ENCODE measurements at places on chromosomes 2 and 18.

GRCh38 chr2:224036731-224037361, 2.2 kb downstream of the SERPINE2 start:
- no peak for DNase-seq

GRCh38 chr2:223005496-223005895, 46.5 kb upstream of the KCNE4 start:
- no peak for DNase-seq

GRCh38 chr2:120654381-120655134, 81.1 kb upstream of the GLI2 start:
- no peak for DNase-seq

DNA sequence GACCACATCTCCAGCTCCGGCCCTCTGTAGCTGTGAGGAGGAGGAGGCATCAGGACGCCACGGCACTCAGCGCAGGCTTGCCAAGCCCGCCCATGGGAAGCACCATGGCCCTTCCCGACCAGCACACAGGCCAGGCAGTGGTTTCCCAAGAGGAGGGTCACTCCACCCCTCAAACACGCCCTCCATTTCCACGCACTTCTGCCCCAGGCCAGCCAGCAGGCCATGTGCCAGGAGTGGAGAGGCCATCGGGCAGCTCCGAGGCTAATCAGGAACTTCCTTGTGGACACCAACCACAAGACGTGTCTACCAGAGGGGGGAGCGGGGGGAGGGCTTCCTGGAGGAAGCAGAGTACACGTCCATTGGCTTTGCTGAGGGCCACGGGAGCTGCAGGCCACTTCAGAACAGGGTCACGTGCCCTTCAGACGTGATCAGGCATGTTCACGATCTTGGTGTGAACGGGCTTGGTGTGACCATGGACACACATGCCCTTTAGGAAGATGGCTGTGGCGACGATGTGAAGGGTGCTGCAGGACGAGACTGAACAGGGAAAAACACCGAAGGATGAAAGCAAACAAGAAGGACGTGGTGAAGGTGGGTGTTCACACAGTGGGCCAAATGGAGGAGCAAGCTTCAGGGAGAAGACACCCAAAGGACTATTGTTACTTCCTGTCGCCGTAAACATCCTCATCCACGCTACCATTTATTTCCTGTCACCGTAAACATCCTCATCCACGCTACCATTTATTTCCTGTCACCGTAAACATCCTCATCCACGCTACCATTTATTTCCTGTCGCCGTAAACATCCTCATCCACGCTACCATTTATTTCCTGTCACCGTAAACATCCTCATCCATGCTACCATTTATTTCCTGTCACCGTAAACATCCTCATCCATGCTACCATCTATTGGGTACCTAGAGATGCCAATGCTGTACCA, 6.5 kb upstream of the MTERF4 start:
- no peak for DNase-seq

DNA sequence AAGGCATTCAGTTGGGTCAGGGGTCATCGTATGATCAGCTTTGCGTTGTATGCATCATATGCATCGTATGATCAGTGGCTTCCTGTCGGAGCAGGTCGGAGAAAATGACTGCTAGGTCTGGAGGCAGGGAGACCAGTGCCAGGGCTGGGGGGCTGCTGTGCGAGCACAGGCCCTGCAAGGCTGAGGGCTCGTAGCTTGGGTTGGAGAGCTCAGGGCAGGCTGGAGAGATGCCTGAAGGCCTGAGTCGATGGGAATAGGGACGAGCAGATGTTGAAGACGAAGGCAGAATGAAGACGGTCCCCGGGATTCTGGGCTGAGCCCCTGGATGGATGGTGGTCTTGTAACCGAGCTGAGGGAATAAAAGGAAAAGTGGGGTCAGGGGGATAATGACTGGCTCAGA, 25.3 kb upstream of the ACKR3 start:
- no peak for DNase-seq

DNA sequence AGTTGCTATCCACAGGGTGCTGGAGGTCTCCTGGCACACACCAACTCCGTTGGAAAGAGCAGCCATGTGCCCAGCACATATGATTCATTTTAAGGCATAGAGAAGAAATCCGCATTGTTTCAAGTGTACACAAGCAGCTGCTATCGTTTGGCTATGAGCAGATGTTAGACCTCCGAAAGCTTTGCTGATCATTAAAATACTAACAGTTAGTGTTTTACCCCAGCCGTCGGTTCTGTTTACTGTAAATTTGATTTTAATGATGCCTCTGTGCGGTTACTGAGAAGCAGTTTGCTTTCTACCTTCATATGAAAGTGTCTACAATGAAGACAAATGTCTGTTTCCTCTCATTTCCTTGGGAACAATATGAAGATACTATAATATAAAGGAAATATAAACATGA, 154.9 kb downstream of the PTGR3 start:
- no peak for DNase-seq

DNA sequence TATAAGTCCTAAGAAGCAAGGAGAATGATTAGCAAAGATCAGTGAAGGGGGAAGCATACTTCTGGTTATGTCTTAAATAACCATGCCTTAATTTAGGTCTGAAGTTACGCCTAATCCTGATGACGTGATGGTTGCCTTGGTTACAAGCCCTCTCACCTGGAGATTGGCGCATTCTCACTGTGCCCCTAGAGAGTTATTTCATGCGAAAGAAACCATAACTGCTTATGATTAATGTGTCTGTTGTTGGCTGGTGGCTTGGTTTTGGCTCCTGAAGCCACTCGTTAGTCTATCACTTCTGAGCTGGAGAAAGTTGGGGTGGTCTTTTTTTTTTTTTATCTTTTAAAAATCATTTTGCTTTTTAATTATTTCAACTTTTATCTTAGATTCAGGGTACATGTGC, 47.0 kb downstream of the TNFRSF11A start:
- DNase-seq, result no peak

DNA sequence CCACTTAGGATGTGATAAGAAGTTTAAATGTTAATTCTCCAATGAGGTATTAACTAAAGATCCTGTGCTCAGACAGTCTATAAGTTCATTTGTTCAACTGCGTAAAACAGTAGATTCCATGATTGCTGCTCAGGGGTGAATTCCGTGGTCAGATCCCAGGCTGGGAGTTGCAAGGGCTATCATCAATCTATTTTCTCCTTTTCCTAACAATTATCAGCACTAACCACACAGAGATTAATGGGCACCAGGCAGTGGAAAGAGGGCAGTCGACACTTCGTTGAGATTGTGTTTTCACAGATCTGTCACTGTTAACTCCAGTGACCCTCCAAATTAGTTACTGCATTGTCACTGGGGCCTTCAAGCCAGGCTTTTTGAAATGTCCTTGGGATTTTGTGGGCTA, 154.1 kb upstream of the SPRED2 start:
- no peak for DNase-seq

DNA sequence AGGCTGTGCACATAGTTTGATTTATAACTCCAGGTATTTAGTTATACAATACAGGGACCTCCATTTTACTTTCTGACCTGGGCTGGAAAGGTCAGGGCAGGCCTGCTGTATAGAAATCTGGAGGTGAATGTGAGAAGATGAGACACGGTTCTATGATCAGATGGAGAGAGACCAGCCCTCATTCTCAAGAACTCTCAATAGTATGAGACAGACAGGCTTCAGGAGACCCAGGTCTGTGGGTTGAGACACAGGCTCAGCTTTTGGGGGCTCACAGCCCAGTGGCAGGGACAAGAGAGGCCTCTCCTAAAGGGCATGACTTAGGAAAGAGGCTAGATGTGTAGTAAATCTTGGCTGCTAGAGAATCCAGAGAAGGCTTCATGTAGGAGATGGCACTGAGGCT, 719 bp upstream of the ATP6V1B1 start:
- no peak for DNase-seq

GRCh38 chr2:157334335-157334734, 8.7 kb upstream of the ERMN start:
- DNase-seq, result no peak

DNA sequence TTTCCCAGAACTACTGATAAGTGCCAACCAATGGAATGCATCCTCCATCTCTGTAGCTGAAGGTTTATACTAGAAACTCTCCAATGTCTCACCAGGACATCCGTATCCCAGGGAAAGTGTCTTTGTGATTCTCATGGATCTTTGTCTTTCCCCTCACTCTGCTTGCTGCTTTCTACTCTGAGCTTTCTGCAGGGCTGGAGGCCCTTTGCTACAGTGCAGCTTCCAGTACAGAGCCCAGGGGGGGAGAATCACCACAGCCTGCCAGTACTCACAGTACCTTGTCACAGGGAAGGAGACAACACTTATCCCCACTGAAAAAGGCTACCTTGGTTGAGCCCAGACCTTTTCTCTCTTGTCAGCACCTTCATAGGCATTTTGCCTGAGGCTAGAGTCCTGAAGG, 627.0 kb downstream of the CNTNAP5 start:
- DNase-seq, result no peak

DNA sequence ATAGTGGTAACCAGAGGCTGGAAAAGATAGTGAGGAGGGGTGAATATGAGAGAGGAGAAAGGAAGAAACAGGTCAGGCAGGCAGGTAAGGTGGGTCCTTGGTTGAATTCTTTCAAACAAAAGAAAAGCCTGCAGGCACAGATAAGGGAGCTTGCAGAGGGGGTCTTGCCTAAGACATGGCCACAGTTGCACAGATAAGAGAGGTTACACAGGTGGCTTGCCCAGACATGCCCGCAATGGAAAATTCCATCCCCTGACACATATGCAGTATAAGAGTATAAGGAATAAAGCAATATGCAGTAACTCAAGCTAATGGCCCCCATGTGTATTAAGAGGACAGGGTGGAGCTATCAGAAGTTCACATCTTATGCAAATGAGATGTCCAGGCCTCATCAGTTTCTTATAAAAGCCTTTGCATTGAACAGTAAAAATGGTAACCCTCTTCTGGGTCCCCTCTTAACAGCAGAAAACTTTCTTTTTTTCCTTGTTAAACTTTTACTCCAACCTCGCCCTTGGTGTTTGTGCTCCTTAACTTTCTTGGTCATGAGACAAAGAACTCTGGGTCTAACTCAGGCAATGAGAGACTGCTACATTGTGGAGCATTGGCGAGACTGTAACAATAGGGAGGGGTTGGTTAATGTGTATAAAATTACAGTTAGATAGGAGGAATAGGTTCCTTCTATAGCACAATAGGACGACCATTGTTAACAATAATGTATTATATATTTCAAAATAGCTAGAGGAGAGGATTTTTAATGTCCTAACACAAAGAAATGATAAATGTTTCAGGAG, 764.6 kb downstream of the TSN start:
- no peak for DNase-seq

- DNase-seq, result no peak
Measured at GRCh38 chr2:144217853-144218633, 301.9 kb downstream of the ZEB2 start.

GRCh38 chr2:5803547-5803946, 111.4 kb downstream of the SOX11 start:
- DNase-seq, result no peak

DNA sequence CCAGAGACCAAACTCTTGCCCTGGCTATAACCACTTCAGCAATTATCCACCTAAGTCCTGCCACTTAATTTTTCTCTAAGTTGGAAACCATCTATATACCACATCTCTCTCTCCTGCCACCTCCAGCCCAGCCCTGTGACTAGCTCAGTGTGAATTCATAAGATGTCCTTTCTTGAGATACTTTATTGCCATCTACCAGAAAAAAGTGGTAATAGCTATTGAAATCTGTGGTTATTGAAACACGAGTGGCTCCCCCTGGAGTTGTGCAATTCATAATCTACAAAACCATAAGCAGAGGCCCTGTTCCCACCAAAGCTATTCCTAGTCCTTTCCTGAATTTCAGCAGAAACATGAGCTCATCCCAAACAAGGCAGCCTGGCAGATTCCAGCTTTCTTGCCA, 324.0 kb downstream of the TXNL1 start:
- DNase-seq, result no peak

- DNase-seq, result no peak
Measured at GRCh38 chr18:25516747-25517498, 165.0 kb upstream of the ZNF521 start.

DNA sequence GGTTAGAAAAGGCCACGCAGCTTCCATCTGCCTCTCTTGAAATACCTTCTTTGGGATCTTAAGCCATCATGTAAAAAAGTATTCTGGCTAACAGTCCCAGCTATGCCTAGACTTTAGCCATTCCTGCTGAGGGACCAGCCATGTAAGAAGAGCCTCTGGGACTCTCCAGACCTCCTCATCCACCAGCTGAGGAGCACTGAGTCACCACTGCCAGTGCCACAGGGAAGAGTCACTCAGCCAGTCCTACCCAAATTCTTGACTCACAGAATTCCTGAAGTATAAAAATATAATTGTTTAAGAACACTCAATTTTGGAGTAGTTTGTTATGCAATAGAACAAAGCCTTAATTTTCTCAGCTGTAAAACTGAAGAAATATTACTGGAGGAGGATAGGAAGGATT, 436.7 kb downstream of the ZEB2 start:
- DNase-seq, result no peak

- no peak for DNase-seq
Measured at GRCh38 chr2:173401716-173402326, 47.1 kb downstream of the CDCA7 start.

GRCh38 chr2:126704434-126705160, 48.6 kb downstream of the GYPC start:
- no peak for DNase-seq

DNA sequence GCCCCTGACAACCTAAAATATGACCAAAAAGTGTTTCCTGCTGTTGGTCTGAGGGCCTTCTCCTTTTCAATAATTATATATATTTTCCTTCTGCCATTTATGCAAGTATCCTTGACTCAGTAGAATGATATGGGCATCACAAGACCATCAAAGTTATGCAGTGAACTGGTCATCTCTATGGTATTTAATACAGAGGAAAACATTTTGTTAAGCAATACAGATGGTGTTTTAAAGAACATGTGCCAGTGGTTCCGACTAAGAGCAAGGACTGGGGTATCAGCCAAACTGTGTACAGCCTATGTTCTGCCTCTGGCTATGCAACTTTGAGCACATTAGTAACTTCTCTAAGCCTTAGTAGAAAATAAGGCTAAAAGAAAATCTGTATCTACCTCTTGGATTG, 179.0 kb downstream of the TRABD2A start:
- DNase-seq, result no peak

- DNase-seq, result no peak
Measured at GRCh38 chr2:126463892-126464674, 191.9 kb upstream of the GYPC start.

GRCh38 chr2:68738906-68739594, 4.4 kb downstream of the ARHGAP25 start:
- no peak for DNase-seq

- no peak for DNase-seq
Measured at GRCh38 chr18:76978616-76979015, 154.0 kb downstream of the MBP start.

GRCh38 chr18:8754995-8755960, 49.9 kb downstream of the MTCL1 start:
- DNase-seq, result no peak

GRCh38 chr2:236674646-236675045, 105.0 kb downstream of the ACKR3 start:
- no peak for DNase-seq

- DNase-seq, result no peak
Measured at GRCh38 chr2:240647503-240648154, 22.3 kb downstream of the GPR35 start.

- DNase-seq, result no peak
Measured at GRCh38 chr18:39788383-39788782, 2166.7 kb upstream of the PIK3C3 start.

- no peak for DNase-seq
Measured at GRCh38 chr2:70960833-70961647, 17.4 kb upstream of the ANKRD53 start.
